ENCODE measurements at places on chromosomes 16 and 17.

- no peak for DNase-seq
Measured at GRCh38 chr17:44778656-44779210, 19.9 kb downstream of the ADAM11 start.

GRCh38 chr17:42403150-42403549, 14.9 kb upstream of the STAT3 start:
- peak; percentile 29 for DNase-seq

DNA sequence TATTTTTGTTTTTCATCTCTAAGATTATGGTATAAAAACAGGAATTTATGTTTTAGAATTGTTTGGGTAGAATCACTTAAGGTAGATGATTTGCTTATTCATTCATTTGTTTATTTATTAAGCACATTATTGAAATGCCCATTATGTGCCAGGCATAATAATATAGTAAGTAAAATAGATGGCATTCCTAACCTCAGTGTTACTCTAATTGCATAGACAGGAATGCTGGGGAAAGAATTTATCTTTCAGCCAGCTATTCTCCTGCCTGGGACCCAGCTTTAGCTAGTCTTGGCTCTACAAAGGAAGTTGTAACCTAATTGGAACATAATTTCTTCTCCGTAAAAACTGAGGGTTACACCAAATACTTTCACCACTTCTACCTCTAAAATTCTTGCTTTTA, 44.6 kb downstream of the NFAT5 start:
- DNase-seq = no peak

DNA sequence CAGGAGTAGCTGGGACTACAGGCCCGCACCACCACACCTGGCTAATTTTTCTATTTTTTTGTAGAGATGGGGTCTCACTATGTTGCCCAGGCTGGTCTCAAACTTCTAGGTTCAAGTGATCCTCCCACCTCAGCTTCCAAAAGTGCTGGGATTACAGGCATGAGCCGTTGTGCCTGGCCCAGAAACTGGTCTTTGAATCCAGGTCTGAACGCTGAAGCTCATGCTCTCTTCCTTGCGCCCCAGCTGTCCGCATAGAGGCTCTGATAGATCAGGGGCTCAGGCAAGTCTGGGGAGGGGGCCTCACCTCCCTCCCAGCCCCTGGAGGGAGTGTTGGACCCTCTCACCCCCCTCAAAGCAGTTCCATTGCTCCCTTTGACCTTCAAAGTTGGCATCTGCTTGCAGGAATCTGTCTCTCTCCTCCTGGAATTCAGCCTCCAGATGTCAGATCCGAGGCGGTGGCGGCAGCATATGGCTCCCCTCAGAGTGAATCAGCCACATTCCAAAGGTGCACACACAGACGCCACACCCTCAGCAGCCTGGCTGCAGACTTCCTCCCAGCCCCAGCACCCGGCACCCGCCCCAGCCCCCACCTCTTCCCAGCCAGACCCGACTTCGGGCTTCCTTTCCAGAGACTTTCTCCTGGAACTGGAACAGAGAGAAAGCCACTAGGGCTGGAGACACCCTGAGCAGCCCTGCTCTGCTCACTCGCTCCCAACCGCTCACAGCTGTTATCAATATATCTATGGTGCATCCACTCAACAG, 16.9 kb upstream of the GLIS2 start:
- DNase-seq = no peak

DNA sequence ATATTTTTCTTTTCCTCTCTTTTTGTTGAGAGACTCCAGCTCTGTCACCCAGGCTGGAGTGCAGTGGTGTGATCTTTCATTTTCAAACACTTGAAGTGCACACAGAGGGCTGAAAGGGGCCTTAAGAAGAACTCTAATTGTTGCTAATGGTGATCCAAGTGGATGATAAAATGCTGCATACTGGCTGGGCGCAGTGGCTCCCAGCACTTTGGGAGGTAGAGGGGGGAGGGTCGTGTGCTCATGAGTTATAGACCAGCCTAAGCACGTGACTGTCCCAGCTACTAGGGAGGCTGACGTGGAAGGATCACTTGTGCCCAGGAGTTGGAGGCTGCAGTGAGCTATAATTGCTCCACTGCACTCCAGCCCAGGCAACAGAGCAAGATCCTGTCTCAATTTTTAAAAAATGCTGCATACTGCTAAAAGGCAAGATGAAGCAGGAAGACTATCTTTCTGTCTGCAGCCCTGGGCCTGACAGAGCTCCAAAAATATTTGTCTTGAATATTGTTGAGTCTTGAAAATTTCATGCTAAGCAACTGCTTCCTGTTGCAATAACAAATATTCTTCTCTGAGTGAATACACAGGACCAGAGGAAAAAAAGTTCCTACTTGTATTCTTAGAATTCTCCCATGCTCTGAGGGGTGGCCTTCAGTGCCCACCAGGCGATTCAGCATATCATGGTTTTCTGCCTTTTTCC, 63.7 kb upstream of the AKTIP start:
- DNase-seq = no peak

DNA sequence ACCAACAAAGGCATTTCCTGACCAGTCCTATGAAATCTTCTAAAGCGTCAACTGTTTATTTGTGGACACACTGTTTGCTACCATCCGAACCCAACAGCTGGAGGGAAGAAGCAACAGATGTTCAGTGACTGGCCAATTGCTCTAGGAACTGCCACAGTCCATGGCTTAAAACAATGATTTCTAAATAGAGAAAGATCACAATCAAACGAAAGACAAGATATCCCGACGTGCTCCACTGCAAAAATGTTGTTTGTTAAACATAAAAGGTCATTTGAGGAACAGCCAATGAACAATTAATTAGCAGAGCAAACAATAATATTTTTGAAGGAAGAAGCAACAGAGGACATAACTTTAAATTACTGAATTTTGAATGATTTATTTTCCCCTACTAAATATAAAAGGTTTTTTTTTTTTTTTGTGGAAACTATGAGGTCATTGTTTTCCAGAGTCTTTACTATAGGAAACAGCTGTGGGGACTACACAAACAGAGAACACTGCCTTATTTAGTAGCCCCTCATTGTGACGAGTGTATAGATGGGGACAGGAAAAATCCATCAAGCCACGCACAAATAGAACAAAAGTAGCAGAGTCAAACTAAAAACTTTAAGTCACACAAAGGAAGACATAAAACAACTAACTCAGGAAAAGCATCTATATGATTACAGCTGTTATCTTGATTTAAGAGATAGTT, 17.2 kb downstream of the USP31 start:
- DNase-seq = no peak

DNA sequence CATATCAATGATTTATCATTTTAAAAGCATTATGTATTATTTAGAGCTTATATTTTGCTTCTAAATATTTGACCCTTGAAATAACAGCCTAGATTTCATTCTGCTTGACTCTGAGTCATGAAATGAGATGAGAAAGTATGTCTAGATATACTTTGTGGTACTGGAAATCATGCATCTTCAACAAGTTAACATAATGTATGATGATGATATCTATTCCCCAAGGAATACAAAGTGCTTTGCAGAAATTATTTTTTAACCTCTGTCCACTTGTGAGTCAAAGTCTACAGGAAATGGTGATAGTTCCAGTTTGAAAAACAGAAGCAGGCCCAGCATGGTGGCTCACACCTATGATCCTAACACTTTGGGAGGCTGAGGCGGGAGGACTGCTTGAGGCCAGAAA, 36.1 kb downstream of the GOSR1 start:
- no peak for DNase-seq
